ENCODE measurements at places on chromosomes 3 and 15.

DNA sequence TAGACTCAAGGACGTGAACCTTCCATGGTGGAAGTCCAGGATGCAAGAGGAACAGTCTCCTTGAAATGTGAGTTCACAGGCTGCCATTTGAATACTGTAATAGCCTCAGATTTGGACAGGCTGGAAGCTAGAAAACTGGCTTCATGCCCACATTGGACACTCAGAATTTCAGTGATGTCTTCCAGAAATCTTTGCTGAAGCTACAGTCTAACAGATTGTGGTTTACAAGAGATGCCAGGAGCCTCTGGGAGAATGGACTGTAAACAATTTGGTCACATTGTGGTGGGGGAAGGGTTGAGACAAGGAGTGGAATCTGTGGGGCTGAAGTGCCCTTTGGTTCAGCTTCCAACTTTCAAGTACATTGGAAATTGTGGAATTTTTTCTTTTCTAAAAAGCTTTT, 252.0 kb upstream of the PROK2 start:
- DNase-seq = no peak

DNA sequence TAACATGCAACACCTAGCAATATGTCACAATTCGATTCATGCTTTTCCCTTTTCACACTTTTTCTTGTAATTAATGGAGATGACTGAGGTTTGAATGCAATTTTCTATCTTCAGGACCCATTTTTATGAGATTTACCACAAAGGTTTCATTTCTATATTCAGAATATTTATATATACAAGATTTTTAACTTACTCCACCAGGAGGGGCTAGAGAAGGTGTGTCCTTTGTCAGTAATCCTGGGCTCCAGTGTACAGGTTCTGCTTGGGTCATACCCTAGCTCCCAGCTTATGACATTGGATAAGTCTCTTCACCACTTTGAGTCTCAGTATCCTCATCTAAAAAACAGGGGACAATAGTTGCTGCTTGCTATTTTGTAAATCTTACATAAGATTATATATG, 95.7 kb upstream of the SLC24A5 start:
- DNase-seq = no peak

- no peak for DNase-seq
Measured at GRCh38 chr3:43695863-43696262, 5.1 kb downstream of the ABHD5 start.

- DNase-seq = no peak
Measured at GRCh38 chr3:14761866-14762265, 56.9 kb upstream of the FGD5 start.

- DNase-seq = no peak
Measured at GRCh38 chr15:55247311-55247710, 42.3 kb downstream of the RAB27A start.

DNA sequence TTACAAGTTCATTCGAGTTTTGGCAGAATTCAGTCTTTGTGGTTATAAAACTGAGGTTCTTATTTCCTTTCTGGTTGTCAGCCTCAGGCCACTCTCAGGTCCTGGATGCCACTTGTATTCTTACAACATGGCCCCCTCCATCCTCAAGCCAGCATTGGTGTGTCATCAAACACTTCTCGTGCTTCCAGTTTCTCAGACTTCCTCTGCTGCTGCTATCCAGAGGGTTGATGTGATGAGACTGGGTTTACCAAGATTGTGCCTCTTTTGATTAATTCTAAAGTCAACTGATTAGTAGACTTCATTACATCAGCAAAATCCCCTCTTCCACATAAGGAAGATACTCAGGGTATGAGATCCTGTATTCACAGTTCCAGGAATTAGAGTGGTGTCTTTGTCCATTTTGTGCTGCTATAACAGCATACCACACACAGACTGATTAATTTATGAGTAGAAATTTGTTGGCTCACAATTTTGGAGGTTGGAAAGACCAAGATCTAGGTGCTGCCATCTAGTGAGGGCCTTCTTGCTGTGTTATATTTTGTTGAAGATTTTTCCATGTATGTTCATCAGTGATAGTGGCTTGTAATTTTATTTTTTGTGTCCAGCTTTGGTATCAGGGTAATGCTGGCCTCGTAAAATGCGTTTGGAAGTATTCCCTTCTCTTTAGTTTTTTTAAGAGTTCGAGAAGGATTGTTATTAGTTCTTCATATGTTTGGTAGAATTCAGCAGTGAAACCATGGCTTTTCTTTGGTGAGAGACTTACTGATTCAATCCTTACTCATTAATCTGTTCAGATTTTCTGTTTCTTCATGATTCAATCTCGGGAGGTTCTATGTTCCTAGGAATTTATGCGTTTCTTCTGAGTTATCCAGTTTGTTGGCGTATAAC, 11.1 kb downstream of the LRCH3 start:
- DNase-seq = no peak

DNA sequence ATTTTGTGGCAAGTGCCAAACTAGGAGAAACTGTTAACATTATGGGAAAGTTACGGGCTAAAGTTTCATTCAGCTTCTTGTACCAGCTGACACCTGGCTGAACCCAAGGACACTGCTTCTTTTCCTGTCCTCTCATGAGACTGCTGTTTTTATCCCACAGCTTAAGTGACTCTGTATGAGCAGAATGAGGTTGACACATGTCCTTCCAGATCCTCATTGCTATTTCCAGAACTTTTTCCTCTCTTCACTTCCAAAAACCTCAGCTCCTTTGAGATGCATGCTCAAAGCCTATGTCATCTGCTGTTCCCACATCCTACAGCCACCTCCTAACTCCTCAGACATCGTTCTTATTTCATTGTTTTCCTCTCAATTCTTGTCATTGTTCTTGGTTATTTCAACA, 183.6 kb downstream of the DCLK3 start:
- DNase-seq = no peak

GRCh38 chr3:56720849-56721248, 37.8 kb upstream of the TASOR start:
- DNase-seq = no peak

- no peak for DNase-seq
Measured at GRCh38 chr3:171824116-171824515, 13.8 kb upstream of the PLD1 start.

DNA sequence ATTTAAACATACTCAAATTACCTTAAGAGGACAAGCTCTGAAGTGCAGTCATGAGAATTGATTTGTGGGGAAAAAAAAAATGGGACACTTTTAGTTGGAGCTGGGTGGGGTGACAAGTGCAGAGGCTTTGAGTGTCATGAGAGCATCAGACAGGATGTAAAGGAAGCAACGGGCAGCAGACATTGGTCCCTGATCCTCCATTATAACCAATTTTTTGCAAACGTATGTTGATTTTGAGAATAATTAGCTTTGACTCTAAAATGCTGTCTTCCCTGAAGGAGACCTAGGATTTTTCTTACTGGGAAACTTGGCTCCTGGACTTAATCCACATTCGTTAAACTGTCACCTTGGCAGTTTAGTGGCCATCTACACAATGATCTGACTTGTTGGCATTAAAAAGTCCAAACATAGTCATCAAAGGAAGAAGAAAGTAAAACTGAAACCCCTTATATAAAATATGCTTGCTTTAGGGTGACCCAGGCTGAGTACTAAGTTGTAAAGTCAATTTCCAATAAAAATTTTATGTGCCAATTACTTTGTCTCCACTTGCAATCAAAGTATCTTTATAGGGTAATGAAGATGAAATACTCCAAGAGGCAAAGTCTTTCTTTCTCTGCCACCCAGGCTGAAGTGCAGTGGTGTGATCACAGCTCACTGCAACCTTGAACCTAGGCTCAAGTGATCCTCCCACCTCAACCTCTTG, 45.6 kb downstream of the BCL2L10 start:
- DNase-seq = no peak

DNA sequence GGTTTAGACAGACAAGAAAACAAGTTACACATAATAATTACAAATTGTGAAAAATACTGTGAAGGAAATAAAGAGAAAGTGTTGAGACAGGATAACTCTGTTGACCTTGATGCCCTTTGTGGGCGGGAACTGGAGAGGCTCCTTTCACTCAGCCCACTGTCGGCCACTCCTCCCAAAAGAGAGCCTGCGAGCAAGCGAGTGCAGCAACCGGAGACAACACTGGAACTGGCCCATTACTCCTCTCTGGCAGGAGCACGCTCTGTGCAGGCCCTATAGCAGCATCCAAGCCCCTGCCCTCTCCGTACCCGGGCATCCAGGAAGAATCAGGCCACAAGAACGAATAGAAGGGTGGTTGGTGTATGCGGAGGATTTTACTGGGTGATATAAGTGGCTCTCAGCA, 16.2 kb upstream of the DUT start:
- DNase-seq = no peak

GRCh38 chr3:48896936-48897335, 1.7 kb downstream of the SLC25A20 start:
- no peak for DNase-seq

DNA sequence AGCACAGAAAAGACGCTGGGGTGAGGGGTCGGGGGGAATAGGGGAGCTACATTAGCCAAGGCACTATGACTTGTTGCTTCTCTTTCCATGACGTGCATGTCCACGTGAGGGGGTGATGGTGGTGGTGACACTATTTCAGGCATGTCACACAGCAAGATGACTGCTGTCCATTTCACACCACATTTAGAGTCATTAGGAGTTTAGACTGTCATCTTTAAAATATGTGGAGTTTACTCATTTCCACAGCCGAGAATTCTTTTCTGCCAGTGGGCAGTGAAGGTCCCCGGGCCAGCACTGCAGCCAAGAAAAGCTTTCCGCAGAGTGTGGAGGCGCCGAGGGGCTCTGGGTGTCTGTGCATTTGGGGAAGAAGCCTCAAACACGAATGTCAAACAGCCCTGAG, 954 bp upstream of the DGKG start:
- DNase-seq = no peak

- DNase-seq = no peak
Measured at GRCh38 chr3:106208967-106209366, 340.2 kb upstream of the CBLB start.

DNA sequence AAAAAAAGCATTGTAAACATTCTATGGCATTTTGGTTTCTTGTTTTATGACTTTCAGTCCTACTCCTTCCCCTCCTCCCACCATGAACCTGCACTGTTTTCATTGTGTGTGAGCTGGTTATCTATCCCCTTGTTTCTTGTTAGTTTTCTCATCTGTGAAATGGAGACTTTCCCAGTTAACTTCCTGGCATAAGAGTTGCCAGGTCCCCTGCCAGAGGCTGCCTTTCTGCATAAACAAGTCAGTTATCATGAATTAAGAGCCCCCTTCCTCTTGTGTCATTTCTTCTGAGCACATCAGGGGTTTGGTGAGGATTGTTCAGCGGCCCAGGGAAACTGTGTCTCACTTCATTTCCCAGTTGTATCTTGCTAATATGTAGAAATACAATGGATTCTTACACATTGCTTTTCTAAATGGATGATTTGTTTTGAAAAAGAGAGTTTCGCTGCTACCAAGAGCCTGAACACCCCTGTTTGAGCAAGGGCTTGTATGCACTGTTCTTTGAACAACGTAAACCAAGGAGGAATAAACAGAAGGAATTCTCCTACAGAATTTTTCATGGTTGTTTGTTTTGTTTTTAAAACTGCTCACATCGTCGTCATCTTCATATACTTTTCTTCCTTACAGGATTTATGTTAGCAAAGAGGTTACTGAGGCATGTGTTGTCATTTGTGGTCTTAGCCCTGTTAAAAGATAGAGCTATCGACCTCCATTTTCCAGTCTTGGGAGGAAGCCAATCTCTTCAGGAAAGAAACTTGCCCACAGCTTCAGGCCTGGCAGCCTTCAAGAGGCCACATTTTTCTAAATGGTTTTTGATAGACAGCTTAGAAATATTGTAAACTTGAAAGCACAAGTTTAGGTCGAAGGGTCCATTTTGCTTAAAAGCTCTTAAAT, 144.6 kb upstream of the IL12A start:
- DNase-seq = no peak

- DNase-seq = no peak
Measured at GRCh38 chr3:15399970-15400369, 27.4 kb downstream of the METTL6 start.

DNA sequence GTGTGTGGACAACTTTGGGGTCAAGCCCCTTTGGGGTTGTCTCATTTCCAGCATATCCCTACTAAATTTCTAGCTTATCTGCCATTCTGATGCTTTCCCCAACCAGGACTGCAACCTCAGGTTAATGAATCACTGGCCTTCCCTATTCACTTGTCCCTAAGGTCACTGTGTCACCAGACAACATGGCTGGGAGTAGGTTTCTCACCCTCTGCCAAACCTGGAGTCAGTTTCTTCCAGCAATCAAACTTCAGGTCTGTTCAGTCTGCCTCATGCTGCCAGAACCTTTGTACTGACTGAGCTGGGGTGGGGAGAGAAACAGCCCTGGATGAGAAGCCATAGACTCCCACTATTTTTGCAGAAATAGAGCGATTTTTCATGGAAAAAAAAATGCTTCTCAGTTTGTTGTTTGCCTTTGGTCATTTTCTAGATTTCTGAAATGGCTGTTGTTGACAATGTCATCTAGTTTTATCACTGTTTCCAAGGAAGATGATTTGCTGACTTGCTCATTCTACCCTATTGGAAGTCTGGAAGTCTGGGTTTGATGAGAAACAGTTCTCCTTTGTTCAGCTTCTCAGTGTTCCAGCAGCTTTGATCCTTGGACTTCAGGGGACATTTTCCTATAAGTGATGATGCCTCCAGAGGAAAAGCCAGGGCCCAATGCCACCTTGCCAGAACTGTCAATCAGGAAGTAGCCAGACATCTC, 74.8 kb upstream of the IL12A start:
- DNase-seq = no peak

DNA sequence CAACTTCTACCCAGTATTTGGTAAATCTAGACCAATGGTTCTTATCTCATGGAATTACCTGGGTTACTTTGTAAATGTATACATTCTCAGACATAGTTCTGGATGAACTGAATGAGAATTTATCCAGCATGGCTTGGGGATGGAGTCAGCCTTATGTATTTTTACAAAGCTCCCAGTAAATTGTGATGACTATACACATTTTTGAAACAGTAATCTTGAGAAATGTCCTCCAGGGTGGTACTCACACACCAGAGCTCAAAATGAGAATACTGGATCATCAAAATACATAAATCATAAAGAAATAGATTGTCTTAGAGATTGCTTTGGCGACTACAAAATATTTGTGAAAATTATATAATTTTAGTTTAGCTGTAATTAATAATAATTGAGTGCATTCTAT, 722.1 kb upstream of the DPPA4 start:
- DNase-seq = no peak

GRCh38 chr3:126873416-126873815, 109.5 kb upstream of the PLXNA1 start:
- DNase-seq = no peak

DNA sequence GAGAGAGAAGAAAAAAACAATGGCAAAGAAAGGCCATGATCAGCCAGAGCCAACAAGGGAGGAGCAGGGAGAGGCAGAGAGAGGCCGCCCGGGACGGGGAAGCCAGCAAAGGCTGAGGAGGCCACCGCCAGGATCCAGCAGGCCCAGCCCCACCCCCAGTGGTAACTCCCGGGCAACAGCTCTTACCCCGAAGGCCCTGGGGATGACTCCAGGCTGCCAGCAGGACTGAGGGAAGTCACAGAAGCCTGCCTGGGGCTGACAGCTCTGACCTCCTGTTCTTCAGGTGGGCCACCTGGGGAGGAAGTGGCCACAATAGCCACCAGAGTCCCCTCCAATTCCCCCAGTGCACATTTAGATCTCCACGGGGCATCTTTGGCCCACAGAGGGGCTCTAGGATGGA, 184.3 kb upstream of the LINGO1 start:
- no peak for DNase-seq
